ENCODE measurements at places on chromosomes 1 and 21.

DNA sequence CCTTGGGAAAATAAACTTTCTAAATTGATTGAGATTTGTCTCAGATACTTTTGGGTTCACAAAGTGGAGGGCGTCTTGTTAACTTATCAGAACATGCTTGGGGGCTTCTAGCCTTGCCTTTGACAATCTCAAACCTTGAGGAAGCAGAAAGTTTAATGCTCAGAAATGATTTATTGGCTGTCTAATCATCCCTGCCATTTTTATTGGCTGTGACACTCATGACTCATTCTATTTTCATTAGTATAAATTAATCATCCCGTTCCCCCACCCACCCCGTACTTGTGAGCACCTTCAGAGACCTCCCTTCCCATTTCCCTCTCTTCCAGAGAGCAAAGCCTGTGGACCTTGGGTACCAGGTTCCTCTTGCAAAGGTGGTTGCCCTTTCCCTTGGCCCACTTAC, 87.1 kb downstream of the FGGY start:
- no peak for DNase-seq

GRCh38 chr1:228131766-228132165, 8.3 kb upstream of the GUK1 start:
- no peak for DNase-seq

GRCh38 chr21:41147096-41147978, 20.6 kb upstream of the BACE2 start:
- no peak for DNase-seq

- DNase-seq: no peak
Measured at GRCh38 chr1:244913806-244914205, 49.5 kb upstream of the HNRNPU start.

DNA sequence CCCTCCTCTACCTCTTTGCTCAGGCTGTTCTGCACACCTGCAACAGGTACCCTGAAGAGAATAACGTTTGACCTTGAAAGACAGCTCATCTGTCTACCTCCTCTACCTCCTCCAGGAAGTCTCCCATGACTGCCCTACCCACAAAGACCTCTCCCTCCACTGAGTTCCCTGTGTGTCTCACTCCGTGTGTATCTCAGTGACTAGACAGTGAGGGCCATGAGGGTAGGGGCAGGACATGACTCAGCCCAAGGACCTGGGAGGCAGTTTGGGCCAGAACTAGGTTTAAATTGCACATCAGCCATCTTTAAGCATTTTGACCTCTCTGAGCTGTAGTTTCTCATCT, 32.0 kb upstream of the LRP8 start:
- DNase-seq: no peak

- DNase-seq: no peak
Measured at GRCh38 chr1:184970691-184971161, 3.6 kb downstream of the NIBAN1 start.

- no peak for DNase-seq
Measured at GRCh38 chr1:223224465-223224864, 81.4 kb upstream of the TLR5 start.

DNA sequence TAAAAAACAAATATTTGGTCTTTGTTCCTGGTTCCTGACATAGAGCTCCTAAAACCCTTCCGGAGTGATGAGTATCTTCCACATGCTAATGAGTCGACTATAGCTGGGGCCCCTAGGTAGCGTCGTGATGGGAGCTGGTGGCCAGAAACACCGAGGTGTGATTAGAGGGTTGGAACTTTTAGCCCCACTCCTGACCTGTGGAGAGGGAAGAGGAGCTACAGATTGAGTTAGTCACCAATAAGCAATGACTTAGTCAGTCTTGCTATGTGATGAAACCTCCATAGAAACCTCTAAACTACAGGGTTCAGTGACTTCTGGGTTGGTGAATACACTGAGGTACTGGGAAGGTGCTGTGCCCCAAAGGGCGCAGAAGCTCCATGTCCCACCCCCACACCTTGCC, 30.1 kb upstream of the PLD5 start:
- DNase-seq: no peak

- DNase-seq: no peak
Measured at GRCh38 chr1:21922090-21923013, 14.8 kb downstream of the HSPG2 start.

DNA sequence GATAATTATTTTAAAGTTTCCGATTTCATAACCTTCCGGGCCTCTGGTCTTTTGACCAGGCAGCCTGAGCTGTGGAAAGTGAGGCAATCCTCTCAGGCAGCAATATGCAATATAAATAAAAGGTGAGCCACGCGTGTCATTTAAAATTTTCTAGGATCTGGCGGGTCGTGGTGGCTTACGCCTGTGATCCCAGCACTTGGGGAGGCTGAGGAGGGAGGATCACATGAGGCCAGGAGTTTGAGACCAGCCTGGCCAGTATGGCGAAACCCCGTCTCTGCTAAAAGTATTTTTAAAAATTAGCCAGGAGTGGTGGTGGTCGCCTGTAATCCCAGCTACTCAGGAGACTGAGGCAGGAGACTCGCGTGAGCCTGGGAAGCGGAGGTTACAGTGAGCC, 546 bp upstream of the ZNF695 start:
- DNase-seq: no peak

GRCh38 chr1:9284061-9284460, 8.6 kb upstream of the SPSB1 start:
- no peak for DNase-seq

DNA sequence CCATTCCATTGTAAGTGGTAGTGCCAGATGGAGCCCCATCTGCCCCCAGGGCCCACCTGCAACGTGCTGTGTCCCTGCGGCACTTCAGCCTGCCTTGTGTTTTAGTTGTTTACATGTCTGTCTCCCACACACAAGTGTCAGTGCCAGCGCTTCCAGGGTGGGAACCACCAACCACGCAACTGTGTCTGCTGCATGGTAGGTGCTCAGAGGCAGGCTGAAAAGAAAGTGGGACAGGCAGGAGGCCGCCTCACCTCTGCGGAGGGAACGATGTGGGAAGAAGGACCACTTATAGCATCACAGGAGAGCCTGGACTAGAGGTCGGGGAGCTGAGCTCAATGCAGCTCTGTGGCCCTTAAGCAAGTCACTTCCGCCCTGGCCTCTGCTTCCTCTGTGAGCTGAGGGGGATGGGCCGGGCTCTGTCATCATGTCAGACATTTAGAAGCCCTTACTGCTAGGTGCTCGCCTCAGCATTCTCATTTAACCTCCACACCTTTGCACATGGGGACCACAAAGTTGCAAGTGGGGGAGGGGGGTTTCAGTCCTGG, 17.9 kb downstream of the SLC9A1 start:
- peak; percentile 70 for DNase-seq

- no peak for DNase-seq
Measured at GRCh38 chr21:46221664-46222435, 6.7 kb downstream of the LSS start.
